Activated naive CD8-positive, alpha-beta T cell treated with anti-CD3 and anti-CD28 coated beads for 36 hours (primary cell): ENCODE measurements at places on chromosomes 11 and 22.

DNA sequence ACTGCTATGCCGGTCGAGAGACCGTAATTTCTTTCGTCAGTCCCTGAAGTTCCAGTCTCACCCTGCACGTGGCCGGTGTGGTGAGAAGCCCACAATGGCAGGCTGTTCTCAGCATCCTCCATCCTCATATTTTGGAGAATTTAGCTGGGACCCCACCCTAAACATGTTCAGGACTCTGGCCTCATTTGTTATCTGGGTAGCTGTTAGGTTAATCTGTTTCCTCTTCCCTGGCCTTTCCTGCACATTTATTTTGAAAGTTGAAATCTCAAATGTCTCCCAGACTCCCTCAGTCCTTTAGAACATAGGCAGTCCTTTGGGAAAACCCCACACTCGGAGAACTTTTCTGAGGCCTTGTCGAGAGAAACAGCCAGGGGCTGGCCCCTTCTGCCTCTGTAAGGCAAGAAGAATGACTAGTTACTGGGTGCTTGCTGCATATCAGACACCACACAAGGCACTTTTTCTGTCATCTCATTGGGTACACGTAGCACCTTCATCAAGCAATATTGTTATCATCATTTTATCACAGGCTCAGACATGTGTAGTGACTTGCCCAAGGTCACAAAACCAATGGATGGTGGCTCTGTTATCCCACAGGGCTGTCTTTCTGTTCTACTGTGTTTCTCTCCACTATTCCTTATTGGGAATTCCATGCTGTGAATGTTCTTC lies 109.3 kb upstream of the CRYBB3 start:
- peaks cover 5% of the 10 kb centered on the region for H3K36me3 ChIP-seq
- H3K4me1 ChIP-seq, result peaks cover 17% of the 10 kb centered on the region
- no peak overlapping the region for H3K4me3 ChIP-seq
- no peak overlapping the region for H3K27ac ChIP-seq

DNA sequence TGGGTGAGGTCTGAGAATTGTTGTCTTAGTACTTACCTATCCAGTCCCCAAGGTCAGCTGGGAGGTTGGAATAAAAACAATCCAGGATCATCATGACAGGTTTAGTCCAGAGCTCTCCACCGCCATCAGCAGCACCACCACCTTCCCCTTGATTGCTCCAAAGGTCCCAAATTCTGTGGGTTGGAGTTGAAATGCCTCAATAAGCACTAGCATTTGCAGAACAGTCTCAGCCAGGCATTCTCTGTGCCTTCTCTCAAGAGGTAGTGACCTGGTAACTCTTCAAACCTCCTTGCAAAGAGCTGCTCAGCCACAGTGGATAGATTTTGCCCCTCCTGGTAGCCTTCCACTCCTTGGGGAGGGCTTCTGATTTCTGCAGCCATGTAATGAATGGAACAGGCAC lies 69.6 kb downstream of the PRDM11 start:
- H3K4me3 ChIP-seq, result no peak overlapping the region
- peaks cover 3% of the 10 kb centered on the region for H3K36me3 ChIP-seq
- H3K27me3 ChIP-seq, result no peaks in the 10 kb centered on the region
- peaks cover 4% of the 10 kb centered on the region for H3K4me1 ChIP-seq
- no peak for DNase-seq

DNA sequence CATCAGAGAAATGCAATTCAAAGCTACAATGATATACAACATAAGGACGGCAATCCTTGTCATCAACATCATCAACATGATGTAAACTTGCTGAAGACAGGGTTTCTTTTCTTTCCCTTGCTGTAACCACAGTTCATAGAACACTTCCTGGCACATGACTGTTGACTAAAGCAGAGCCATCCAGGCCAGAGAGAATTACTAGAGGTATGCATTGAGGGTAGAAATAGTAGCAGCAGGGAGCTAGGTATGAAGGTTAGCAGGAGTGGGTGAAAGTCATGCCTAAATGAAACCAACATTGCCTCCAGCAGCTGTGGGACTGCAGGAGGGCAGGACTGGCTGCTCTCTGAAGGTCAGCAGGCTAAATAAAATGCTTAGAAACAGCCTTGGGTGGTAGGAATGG lies 103.7 kb downstream of the LRRC32 start:
- no peak overlapping the region for H3K4me3 ChIP-seq
- peaks cover 3% of the 10 kb centered on the region for H3K4me1 ChIP-seq
- no peak overlapping the region for H3K27ac ChIP-seq
- H3K36me3 ChIP-seq, result no peaks in the 10 kb centered on the region
- peaks cover 40% of the 10 kb centered on the region for H3K27me3 ChIP-seq

DNA sequence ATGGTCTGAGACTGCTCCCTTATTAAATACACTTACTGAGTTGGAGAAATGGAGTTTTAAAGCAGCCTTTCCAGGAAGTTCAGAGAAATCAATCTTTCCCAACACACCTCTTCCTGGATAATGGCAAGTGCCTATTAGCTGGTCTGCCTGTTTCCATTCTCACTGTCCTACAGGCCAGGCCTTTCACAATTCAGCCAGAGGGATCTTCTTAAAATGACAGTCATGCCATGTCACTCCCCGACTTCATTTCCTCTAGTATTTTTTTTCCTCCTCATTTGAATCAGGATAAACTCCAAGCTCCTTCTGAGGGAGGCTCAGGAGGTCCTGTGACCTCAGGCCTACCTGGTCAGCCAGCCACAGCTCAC lies 62.6 kb downstream of the FDX1 start:
- no peak overlapping the region for H3K4me3 ChIP-seq
- peaks cover 5% of the 10 kb centered on the region for H3K27me3 ChIP-seq
- no peak overlapping the region for H3K27ac ChIP-seq
- peaks cover 3% of the 10 kb centered on the region for H3K36me3 ChIP-seq
- H3K4me1 ChIP-seq, result no peaks in the 10 kb centered on the region

DNA sequence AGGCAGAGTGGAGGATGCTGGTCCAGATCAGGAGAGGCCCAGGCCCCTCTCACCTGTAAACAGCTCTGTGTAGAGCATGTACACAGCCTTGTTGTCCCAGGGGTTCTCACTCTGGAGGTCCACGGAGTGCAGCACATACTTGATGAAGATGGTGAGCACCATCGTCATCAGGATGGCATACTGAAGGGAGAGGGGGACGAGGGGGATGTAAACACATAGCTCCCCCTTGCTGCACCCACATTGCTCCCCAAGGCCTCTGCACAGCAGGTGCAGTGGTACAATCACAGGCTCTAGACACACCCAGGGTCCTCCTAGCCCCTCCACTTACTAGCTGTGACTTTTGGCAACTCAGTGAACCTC lies 2.9 kb downstream of the SYVN1 start:
- H3K36me3 ChIP-seq, result peaks cover 6% of the 10 kb centered on the region
- no peak overlapping the region for H3K4me3 ChIP-seq
- no peaks in the 10 kb centered on the region for H3K27me3 ChIP-seq

DNA sequence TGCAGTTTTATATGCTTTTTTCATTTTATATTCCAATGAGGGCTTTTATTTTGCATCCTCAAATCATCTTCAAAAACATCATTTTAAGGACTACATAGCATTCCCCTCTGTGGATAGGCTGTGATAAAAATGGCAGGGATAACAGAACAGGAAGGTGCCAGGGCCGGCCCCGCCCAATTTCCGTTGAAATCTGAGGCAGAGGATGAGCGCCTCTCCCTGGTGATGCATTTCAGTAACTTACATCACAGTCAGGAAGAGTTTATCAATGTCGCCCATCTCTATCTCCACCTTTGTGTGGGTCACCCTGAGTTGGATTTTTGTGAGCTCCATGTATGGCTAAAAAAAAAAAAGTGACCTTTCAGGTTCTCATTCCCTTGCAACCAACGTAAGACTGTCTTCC lies 201.6 kb downstream of the DSCAML1 start:
- no peaks in the 10 kb centered on the region for H3K36me3 ChIP-seq
- DNase-seq, result no peak
- H3K27me3 ChIP-seq, result peaks cover 7% of the 10 kb centered on the region
- H3K27ac ChIP-seq, result no peak overlapping the region
- H3K4me1 ChIP-seq, result no peaks in the 10 kb centered on the region

GRCh38 chr22:41247703-41248102 lies 7.0 kb upstream of the CHADL start:
- no peak for DNase-seq
- no peak overlapping the region for H3K27ac ChIP-seq
- peaks cover 18% of the 10 kb centered on the region for H3K36me3 ChIP-seq
- H3K27me3 ChIP-seq, result no peaks in the 10 kb centered on the region
- H3K4me1 ChIP-seq, result no peaks in the 10 kb centered on the region

DNA sequence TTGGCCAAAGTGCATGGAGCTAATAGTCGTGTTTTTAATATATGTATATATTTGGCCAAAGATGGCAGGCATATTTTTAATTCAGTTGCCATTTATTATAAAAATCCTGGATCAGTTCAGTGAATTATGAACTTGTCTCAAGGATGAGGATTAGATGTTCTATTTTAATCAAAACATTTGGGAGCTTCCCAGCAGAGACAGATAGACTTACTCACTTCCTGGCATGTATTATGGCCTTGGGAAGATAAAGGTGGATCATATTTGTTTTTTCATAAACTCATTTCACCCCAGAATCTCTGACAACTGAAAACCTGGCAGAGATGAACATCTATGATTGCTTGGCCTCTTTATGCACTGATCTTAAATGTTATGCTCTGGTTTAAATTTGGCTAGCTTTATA lies 148.8 kb downstream of the NCAM1 start:
- no peaks in the 10 kb centered on the region for H3K4me1 ChIP-seq
- H3K27ac ChIP-seq, result no peak overlapping the region
- no peak overlapping the region for H3K4me3 ChIP-seq
- no peak for DNase-seq

- H3K27ac ChIP-seq, result no peak overlapping the region
- H3K4me3 ChIP-seq, result no peak overlapping the region
- H3K27me3 ChIP-seq, result no peaks in the 10 kb centered on the region
- H3K36me3 ChIP-seq, result no peaks in the 10 kb centered on the region
- DNase-seq, result no peak
Observed at GRCh38 chr11:100726680-100727079, 39.6 kb downstream of the ARHGAP42 start.

DNA sequence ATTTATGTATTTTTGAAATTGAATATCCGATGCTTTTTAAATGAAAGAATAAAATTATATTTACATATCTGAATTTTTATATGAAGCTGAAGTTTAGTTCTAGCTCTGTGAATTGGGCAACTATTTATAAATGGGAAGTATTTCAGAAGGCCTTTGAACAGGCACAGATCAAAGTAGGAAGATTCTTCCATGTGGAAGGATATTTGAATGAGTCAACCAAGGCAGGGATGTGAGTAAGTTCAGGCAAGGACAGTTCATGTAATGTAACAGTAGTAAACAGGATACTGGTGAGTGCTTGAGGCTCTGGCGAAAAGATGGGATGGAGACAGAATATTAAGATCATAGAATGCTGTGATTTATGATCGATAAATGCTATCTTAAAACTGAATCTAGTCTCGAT lies 417.8 kb upstream of the CCDC179 start:
- no peaks in the 10 kb centered on the region for H3K27me3 ChIP-seq
- no peaks in the 10 kb centered on the region for H3K36me3 ChIP-seq
- H3K4me1 ChIP-seq, result no peaks in the 10 kb centered on the region
- H3K27ac ChIP-seq, result no peak overlapping the region
- DNase-seq, result no peak
- no peak overlapping the region for H3K4me3 ChIP-seq

DNA sequence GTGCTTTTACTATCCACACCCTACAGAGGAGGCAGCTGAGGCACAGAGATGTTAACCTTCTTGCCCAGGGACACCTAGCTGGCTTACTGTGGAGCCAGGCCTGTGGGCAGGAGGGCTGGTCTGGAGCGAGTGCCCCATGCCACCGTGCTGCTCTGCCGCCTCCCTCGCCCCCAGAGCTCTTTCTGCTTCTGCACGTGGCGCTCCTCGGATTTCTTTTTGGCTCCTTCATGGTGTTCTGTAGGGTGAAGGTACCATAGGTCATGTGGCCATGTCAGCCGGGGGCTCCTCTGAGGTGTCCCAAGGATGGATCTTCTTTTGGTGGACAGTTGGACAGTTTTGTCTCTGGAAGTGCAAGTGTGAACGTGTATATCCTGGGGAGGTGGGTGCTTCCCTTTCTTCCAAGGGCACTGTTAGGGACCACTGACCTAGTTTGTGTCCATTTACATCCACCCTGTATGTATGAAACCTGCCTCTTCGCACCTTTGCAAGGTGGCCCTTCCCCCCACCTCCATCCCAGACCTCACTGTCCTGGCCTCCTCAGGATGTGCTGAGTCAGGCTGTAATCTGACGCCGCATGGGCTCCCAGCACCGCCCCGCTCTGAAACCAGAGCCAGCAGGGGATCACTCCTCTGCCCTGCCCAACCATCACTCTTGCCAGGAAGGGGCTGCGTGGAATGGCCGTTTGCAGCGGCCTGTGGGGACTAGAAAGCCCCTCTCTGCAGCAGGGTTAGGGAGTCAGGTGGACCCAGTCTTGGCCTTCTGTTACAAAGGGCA lies 31.7 kb downstream of the POLR3H start:
- peaks cover 2% of the 10 kb centered on the region for H3K36me3 ChIP-seq
- H3K4me1 ChIP-seq, result no peaks in the 10 kb centered on the region
- no peak overlapping the region for H3K4me3 ChIP-seq
- no peak overlapping the region for H3K27ac ChIP-seq
- DNase-seq, result no peak

DNA sequence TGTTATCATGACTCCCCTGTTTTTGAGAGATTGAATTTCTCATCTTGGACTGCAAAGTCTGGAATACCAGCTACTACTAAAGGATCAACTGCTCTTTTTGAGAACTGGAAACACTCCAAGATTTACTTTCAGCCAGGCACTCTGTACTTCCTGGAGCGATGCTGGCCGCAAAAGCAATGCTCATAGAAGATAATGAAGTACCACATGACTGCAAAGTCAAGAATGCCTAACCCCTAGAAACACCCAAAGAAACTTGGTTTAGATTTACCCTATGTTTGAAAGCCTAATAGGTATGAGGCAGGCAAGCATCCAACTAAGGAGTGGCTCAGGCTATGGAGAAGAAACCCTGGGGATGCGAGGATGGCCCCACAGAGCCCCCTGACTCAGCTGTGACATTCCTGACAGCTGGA lies 47.7 kb upstream of the ARHGAP20 start:
- H3K27ac ChIP-seq, result no peak overlapping the region
- DNase-seq, result no peak
- no peaks in the 10 kb centered on the region for H3K4me1 ChIP-seq
- peaks cover 12% of the 10 kb centered on the region for H3K27me3 ChIP-seq
- no peaks in the 10 kb centered on the region for H3K36me3 ChIP-seq

GRCh38 chr11:34273099-34273498 lies 84.7 kb downstream of the ABTB2 start:
- DNase-seq, result no peak
- peaks cover 14% of the 10 kb centered on the region for H3K4me1 ChIP-seq
- H3K36me3 ChIP-seq, result no peaks in the 10 kb centered on the region
- H3K4me3 ChIP-seq, result no peak overlapping the region

- DNase-seq, result no peak
- H3K27ac ChIP-seq, result no peak overlapping the region
- no peaks in the 10 kb centered on the region for H3K27me3 ChIP-seq
- H3K36me3 ChIP-seq, result peaks cover 31% of the 10 kb centered on the region
Observed at GRCh38 chr11:47726878-47727514, 11.8 kb upstream of the AGBL2 start.

DNA sequence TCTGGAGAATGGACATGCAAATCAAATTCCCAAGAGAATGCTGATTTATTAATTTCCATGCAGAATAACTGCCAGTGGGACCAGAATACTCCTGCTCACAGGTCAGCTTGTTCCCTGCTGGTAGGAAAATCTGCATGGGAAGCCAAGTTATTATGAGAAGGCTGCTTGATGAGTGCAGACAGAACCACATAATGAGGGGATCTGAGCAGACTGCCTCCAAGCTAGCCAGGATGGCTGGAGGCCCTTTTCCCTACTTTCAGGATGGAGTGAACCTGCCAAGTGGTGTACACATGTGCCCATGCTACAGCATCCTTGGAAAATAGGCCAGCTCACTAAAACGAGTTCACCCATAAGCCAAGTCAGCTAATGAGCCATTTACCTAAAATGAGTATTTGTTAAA lies 55.2 kb upstream of the ZBED5 start:
- H3K27ac ChIP-seq, result no peak overlapping the region
- peaks cover 1% of the 10 kb centered on the region for H3K36me3 ChIP-seq
- H3K27me3 ChIP-seq, result no peaks in the 10 kb centered on the region
